ENCODE measurements at places on chromosomes 4 and X. TPM values are rescaled to one million over a fixed set of nuclear protein-coding genes. Genes with fewer than 3 reads are reported as not detected.

GRCh38 chr4:14925471-14925870 lies 76.8 kb upstream of the CPEB2 start:
- DNase-seq: no peak

GRCh38 chrX:119990556-119991004 lies 47.0 kb upstream of the NKAP start:
- DNase-seq: no peak

NHSL2 gene
- total RNA-seq: not detected

GRCh38 chrX:37755025-37755424 lies 24.8 kb upstream of the CYBB start:
- DNase-seq: no peak

DNA sequence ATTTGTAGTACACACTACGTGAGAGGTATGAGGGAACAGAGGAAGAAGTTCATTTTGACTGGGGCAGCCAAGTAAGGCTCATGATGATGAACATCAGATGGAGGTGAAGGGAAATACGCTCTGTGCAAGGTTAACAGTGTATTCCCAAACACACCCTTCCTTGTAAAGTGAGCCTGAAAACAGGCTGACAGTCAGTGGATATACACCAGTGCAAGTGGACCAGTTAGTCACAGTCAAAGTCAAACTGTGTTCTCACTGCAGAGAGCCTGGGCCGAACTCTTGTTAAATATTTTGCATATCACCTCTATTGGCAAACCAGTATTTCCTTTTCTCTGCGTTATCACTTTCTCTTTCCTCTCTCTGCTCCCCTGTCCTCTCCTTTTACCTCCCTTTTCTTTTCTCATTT lies 23.4 kb upstream of the RHOH start:
- DNase-seq: no peak

GRCh38 chrX:54978448-54978847 lies 15.5 kb downstream of the PFKFB1 start:
- no peak for DNase-seq

PDLIM3 gene
- total RNA-seq: not detected

DNA sequence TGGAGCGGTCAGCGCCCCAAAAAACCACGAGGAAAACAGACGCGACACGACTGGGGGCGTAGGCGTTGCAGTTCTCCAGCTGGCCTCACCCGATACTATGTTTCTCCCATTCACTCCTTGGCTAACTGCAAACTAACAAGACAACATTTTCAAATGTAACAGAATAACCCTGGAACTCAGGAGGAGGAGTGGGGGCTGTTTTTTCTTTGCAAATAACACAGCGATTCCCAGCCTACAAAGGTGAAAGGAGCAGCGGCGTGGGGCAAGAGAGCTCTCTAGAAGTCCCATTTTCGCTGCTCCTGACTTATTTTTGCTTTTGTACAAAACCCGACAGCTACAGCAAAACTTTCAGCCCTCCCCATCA lies 1.6 kb downstream of the SOX3 start:
- DNase-seq: no peak

DNA sequence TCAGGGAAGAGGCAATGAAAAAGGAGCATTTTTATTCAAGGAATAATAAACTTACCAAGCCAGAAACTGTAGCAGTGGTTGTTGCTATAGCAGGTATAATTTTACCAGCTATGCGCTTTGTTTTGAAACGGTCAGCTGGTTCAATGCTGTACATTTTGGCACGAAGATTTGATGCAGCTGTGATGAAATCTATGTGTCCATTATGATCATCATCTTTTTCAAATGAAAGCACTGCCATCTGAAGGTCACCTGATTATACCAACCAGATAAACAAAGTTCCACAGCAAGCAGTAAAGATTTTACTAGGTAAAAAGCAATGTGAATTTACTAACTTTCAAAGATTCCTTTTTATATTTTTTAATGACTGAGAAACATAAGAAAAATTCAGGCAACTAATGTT lies 66.4 kb downstream of the STAP1 start:
- no peak for DNase-seq

LETM1 gene
- total RNA-seq: 31.7 TPM

SERTM2 gene
- total RNA-seq: not detected

- no peak for DNase-seq
These were observed 169.0 kb downstream of the CORIN start for GRCh38 chr4:47668810-47669408.

PAGE2 gene
- total RNA-seq: not detected

GRCh38 chr4:78599931-78600375 lies 48.4 kb downstream of the ANXA3 start:
- DNase-seq: no peak

- no peak for DNase-seq
These were observed 87.6 kb downstream of the SORCS2 start for GRCh38 chr4:7279902-7280301.

HSFX1 gene
- total RNA-seq: not detected

DNA sequence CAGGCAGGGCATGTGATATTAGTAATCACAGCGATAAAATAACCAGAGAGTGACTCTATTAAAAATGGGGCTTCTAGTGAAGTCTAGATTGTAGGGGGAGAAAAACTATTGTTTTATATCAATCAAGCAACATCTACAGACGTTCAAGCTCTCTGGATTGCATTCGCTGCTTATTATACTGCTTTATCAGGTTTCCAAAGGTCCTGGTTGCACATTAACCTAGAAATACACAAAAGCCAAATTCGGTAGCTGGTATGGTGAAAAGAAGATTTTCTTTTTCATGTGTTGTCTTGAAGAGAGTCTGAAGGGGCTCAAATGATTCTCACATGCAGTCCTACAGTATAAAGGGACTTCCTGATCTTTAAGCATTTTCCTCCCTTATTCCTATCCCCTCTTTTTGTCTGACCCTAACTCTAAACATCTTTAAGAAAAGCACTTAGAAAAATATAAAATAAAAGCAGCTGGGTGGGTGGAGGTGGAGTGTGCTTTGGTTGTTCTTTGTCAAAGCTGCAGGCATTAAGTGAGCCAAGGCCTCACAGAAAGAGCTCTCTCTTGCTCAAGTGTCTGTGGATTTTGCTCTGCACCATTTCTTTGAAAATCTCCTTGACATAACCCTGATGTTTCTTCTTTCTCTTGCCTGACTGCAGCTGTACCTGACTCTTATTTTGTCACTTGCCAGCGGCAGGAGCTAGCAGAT lies 46.1 kb downstream of the MID1IP1 start:
- DNase-seq: no peak

GSTCD gene
- total RNA-seq: 10.4 TPM

GRCh38 chr4:52991472-52991871 lies 129.4 kb downstream of the RASL11B start:
- DNase-seq: no peak

F9 gene
- not detected for total RNA-seq

SNX25 gene
- 8.2 TPM for total RNA-seq

DNA sequence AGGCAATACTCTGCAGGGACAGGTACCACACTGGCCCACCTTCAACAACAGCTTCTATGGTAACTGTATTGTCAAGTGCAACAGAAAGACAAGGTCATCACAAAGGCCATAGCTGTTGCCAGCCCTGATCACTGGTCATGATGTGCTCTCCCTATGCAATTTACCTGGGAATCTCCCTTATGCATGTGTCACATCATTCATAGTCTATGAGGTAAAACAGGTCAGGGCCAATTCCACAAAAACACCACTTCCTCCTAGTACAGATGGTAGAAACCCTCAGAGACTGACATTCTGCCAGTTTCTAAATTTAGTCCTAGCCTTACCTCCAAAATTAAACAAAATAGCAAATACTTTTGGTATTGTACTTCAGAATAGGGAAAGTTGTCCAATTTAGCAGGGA lies 132.8 kb downstream of the MGST2 start:
- DNase-seq: no peak

ARHGAP24 gene
- 1.5 TPM for total RNA-seq

DNA sequence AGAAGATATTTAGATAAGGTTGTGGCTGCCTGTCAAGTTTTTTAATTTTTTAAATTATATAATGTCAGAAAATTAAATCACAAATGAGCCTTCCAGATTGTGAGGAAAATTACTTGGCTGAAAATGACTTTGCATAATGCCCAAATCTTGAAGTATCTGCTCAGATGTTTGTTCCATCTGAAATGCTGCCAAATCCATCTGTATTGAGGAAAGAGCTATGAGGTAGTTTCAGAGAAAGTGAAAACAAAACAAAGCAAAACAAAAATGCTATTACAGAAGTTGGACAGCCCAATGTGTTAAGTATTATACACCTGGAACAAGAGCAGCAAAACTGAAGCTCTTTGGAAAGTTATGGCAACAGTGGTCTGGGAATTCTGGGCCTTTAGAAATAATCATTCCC lies 23.3 kb upstream of the GUCY1B1 start:
- DNase-seq: no peak

- DNase-seq: no peak
These were observed 784 bp upstream of the ANXA5 start for GRCh38 chr4:121697564-121697963.

DNA sequence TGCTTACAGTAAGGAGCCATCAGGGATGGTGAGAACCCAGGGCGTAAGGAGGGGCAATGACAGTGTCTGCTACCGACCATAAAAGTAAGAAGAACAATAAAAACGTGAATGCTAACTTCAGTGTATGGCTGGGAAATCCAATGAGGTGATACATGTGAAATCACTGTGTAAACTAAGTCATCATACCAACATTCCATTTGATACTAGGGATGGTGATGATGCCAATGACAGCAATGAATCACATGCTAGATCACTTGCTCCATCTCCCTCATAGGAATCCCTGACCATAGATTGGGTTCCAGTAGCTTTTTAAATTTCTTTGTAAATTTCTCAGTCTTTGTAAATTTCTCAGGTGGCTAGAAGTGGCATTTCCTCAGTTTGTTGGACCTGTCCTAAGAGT lies 146.3 kb downstream of the SMIM20 start:
- no peak for DNase-seq

GRCh38 chr4:89765966-89766365 lies 71.0 kb downstream of the SNCA start:
- DNase-seq: peak; percentile 26

TNIP3 gene
- total RNA-seq: not detected

PASD1 gene
- not detected for total RNA-seq

DNA sequence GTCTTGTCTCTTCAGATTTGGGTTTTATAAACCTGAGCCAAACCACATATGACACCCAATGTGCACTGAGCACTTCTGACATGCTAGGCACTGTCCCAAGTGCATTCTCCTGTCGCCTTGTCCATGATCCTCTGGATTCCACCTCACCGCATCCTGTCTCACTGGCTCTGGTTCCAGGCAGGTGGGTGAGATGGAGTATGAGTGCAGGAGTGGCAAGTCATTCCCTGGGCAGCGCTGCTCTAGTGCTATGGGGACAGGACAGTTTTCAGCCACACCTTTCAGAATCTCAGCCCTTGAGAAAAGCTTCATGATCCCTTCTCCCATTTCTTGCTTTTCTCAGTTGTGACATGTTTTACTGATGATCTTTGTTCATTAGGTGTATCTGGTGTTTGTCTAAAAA lies 66.4 kb downstream of the NSD2 start:
- no peak for DNase-seq

- DNase-seq: no peak
These were observed 99.6 kb downstream of the CEP135 start for GRCh38 chr4:56048383-56048701.

- no peak for DNase-seq
These were observed 20.1 kb upstream of the FRMPD4 start for GRCh38 chrX:12118134-12118533.

DNA sequence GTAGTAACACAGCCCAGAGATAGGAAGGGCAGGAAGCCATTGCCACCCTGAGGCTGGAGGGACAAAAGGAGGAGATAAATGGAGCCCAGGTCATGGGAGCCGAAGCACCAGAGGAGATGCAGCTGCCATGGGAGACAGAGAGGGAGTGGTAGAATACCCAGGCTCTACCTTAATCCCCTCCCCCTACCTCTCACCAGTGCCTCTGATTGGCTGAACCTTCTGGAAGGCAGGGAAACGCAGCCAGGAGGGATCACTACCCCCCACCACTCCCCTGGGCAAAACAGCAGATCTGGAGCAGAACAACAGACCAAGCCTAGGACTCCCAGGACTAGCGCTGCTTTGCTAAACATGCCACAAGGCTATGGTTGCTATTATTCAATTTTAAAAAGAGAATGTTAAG lies 114.2 kb downstream of the ZNF827 start:
- no peak for DNase-seq

LONRF3 gene
- not detected for total RNA-seq

- no peak for DNase-seq
These were observed 4.0 kb downstream of the PPP2R2C start for GRCh38 chr4:6468376-6468775.

FAM9B gene
- not detected for total RNA-seq

- DNase-seq: no peak
These were observed 145.5 kb downstream of the PCDH7 start for GRCh38 chr4:30865691-30866090.

GRCh38 chrX:2627272-2627867 lies 63.7 kb upstream of the CD99 start:
- DNase-seq: no peak

DNA sequence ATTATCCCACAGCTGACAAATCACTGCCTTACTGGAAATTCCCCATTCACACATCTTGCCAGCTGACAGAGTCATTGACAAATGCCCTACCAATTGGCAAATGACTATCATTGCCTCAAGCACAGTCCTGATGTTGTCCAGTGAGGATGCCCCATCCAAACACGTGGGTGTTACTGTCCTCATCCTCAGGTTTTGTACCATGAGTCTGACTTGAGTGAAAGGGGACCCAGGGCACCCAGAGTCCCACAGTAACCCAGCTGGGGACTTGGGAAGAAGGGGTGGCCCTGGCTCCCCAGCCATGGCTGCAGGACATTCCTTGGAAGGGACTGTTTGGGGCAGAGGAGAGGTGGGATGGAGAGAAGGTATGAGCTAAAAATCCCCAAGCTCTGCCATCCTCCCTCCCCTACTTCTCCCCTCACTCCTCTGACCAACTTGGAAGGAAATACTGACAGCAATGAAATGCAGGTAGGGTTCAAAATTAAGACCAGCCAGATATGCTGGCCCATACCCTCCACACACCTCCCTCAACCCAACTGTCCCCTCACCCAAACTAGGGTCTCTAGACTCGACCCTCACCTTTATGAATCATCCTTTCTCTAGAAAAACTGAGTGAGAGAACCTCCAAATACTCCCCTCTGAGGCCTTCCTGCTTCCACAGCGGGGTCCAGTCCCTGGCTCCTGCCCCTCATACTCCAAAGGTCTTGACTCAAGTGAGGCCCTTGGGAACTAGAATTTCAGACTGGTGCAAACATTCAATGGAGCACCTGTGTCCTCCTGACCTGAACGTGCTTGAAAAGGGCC lies 5.1 kb downstream of the TIMP1 start:
- DNase-seq: no peak

DNA sequence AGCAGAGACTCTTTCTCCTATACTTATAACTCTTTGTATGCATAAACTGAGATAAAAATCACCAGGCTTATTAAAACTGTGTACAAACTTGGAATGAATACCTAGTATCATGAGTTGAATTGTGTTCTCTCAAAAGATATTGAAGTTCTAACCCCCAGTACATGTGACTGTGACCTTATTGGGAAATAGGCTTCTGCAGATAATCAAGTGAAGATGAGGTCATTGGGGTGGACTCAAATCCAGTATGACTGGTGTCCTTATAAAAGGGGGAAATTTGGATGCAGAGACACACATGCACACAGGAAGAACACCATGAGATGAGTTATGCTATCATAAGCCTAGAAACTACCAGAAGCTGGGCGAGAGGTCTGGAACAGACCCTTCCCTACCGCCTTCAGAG lies 26.2 kb downstream of the ZNF827 start:
- DNase-seq: no peak

GRCh38 chr4:1237981-1238675 lies 10.8 kb downstream of the CTBP1 start:
- DNase-seq: no peak
